ENCODE measurements at places on chromosomes 3 and 15. TPM values are rescaled to one million over a fixed set of nuclear protein-coding genes. Genes with fewer than 3 reads are reported as not detected.

- DNase-seq: no peak
Measured at GRCh38 chr3:69204315-69204957, 82.0 kb upstream of the LMOD3 start.

GRCh38 chr15:89441295-89441812, 55.0 kb downstream of the RHCG start:
- DNase-seq: no peak

GRCh38 chr15:31930967-31931366, 99.3 kb upstream of the CHRNA7 start:
- no peak for DNase-seq

GRCh38 chr3:28835249-28835648, 445.6 kb upstream of the RBMS3 start:
- no peak for DNase-seq

- DNase-seq: peak; percentile 25
Measured at GRCh38 chr3:62128051-62128450, 245.3 kb downstream of the FEZF2 start.

GRCh38 chr3:139324456-139324855, 19.4 kb upstream of the MRPS22 start:
- DNase-seq: no peak

DNA sequence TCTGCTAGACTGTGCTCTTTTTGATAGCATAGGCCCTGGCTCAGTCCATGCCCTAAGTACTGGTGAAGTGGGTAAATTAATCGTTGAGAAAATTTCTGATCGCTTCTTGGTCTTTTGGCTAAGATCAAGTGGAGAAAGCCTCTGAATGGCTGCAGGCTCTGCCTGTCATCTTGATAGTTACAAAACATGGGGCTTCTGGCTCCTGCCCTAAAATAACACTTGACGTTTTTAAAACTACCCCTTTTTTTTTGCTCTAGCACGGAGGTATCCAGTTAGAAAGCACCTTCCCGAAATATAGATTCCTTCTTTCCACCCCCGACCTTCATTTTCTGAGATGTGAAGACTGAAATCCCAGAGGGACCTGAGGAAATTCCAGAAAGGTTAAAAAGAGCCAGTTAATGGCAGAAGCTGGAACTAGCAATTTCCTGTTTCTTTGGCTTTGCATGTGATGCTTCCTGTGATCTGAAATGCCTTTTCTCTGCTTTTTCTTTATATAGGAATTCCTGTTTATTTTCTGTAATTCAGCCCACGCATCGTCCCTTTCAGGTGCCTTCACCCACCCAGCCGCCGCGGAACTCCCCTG, 799 bp upstream of the C2CD4B start:
- no peak for DNase-seq

GRCh38 chr3:187849016-187849654, 103.9 kb upstream of the BCL6 start:
- DNase-seq: no peak

Gene FSIP1
- 0.50 TPM for polyA plus RNA-seq

Gene COL6A5
- polyA plus RNA-seq: 0.06 TPM

Gene ERICH6
- 0.10 TPM for polyA plus RNA-seq

Gene RTP1
- polyA plus RNA-seq: not detected

Gene TM4SF18
- not detected for polyA plus RNA-seq

Gene UBAP1L
- polyA plus RNA-seq: 0.33 TPM

Gene CASR
- polyA plus RNA-seq: not detected
